Hematopoietic multipotent progenitor cell treated with erythropoietin and hydrocortisone succinate and interleukin-3 and kit ligand, for 17 days (in vitro differentiated cells): ENCODE measurements at places on chromosomes 11 and 22.

GRCh38 chr11:108226036-108226435 lies 3.2 kb downstream of the ATM start:
- no peak for DNase-seq

DNA sequence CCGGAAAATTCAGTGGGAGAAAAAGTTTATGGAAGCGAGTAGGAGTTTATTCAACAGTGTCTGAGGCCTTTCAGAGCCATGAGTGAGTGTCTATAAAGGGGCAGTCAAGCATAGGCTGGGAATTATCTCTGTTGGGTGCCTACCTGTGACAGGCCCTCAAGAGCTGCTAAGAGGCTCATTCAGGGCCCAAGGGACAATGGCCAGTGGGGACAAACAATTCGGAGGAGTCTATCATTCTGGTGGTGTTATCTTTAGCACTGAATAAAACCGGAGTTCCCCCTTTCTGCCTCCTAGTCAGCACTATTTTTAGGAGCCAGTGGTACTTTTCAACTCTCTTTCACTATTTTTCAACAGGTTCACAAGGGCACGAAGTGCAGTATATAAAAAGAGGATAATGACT lies 89.5 kb upstream of the HTATIP2 start:
- DNase-seq: no peak

DNA sequence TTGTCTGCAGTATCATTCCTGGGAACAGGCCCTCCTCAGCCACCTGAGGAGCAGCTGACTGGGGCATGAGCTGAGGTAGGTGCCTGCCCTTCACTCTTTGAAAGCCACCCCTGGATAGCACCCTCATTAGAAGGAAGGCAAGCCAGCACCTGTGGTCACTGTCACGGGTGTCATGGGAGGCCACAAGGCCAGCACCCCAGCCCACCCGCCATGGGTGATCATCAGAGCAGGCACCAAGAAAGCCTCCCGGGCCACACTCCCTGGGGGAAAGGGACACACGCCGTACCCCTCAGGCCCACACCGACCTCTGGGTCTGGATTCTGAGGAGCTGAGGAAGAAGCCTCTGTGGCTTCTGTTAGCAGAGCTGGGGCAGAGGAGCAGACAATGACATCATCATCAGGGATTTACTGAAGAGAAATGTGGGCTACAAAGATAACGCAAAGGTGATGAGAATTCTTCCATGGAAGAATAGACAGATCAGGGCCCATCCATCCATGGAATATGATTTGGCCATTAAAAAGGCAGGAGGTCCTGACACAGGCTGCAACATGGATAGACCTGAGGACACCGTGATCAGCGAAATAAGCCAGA lies 16.7 kb upstream of the NAP1L4 start:
- no peak for DNase-seq

DNA sequence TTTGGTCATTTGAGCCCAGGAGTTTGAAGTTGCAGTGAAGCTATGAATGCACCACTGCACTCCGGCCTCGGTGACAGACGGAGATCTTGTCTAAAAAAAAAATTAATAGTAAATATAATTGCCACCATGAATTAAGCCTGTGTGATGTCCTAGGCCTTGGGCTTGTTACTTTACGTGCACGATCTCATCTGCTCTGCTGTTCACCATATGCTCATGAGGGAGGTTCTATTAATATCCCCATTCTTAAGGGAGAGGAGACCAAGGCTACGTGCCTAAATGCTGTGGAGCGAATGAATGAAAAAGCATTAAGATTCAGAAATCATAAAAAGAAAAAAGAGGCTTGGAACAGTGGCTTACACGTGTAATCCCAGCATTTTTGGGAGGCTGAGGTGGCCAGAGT lies 2.6 kb upstream of the ATG2A start:
- no peak for DNase-seq

DNA sequence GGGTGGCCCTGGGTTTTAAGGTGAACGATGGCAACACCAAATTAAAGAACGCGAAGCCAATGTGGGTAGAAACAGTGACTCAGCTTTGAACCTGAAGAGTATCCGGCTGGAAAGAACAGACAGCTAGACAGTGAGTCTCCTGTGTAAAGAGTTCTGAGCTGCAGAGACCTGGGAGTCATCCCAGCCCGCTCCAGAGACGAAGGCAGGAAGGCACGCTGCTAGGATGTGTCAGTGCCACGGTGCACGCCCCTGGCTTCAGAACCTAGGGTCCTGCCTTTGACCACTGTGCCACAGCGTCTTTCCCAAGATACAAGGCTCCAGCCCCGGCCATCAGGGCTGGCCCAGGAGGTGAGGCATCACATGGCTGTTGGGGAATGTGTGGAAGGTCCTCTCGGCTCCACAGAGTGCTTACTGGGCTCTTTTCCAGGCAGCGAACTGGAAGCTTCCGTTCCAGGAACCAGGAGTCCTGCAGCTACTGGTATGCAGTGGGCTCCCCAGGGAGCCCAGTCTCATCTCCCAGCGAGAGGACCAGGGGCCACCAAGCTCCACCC lies 29.9 kb downstream of the LRFN4 start:
- DNase-seq: no peak

DNA sequence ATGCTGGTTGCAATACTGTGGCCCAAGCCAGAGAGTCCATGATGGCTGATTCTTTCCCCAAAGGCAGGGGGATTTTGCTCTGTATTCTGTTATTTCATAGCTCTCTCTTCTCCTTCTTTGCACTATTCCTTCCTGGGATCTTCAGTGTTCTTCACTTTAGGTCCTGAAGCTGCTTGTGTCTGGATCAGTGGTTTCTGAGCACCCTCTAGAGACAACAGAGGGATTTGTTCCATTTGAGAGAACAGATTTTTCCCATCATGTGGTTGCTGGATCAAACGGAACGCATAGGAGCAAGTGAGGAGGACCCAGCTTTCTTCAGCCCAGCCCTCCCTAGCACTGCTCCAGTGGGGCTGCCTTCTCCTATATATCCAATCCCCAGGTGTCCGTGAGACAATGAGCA lies 68.7 kb upstream of the SYN3 start:
- no peak for DNase-seq

GRCh38 chr22:21902296-21903087 lies 35.0 kb upstream of the MAPK1 start:
- no peak for DNase-seq

- no peak for DNase-seq
Observed at GRCh38 chr11:45816614-45817013, 11.7 kb downstream of the SLC35C1 start.

GRCh38 chr11:57815476-57815875 lies 53.9 kb downstream of the CTNND1 start:
- DNase-seq: no peak

DNA sequence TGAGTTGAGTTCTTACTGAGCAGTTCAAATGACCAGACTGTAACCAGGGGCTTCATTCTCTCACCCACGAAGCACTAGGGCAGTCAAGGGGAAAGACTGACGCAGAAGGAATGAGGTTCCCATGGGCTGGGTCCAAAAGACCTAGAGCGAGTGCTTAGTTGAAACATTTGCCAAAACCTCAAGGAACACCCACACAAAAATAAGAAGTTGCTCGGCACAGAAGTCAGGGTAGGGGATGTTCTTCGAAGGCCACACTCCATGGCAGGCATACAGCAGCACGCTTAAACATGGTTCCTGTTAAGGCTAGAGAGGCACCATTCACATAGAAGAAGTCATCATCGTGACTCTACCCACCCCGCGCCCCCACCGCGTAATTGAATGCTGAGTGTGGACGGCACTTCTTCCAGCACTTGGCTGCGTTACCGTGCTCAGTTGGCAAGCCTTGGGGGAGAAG lies 52.9 kb downstream of the TIMP3 start:
- no peak for DNase-seq

DNA sequence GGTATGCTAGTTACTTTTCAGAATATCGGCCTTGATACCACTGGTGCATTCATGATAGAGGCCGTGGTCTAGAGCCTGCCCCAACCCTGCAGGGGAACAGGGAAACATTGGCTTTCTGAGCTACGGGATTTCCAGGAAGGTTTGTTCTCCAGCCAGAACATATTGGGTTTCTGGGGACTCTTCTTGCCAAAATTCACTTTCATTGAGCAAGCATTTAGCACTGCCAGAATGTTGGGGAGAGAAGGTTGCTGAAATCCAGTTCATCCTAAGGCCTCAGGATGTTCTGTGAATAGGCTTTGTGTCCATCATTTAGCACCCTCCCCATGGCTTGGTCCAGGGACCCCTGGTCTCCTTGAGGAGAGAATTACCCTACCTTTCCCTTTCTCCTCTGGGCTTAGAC lies 36.7 kb downstream of the DRG1 start:
- no peak for DNase-seq

GRCh38 chr22:26023104-26023775 lies 146.0 kb upstream of the SEZ6L start:
- DNase-seq: no peak

- no peak for DNase-seq
Observed at GRCh38 chr11:36699271-36699670, 101.2 kb upstream of the RAG2 start.

DNA sequence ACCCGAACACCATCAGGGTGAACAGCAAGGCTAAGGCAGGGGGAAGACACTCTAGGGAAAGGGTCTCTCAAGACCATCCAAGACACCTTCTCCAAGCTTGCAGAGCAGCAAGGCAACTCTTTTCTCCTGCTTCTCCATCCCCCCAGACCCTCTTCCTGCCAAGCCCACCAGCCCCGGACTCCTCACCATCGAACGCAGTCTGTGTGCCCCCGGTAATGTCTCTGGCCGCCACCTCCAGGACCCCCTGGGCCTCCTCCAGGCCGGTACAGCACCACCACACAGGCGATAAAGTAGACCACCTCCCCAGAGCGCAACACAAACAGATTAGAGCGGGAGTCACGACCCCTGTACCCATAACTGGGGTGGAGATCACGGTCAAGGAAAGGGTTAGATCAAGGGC lies 3.8 kb downstream of the EML3 start:
- no peak for DNase-seq

- DNase-seq: no peak
Observed at GRCh38 chr11:32843544-32843943, 13.8 kb downstream of the PRRG4 start.

DNA sequence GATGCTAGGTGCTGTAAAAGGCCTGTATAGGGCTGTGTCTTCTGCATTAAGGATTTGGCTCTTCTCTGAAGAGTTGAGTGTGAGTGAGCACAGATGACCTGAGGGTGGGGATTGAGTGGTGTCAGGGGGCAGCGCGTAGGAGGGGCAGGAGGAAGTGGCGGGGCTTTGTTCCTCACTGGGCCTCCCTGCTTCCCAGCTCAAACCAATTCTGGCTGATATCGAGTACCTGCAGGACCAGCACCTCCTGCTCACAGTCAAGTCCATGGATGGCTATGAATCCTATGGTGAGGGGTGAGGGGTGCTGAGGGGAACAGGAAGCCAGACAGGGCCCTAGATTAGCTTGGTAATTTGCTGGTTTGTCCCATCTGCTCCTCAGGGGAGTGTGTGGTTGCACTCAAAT lies 9.1 kb downstream of the PHOX2A start:
- no peak for DNase-seq
